M059J (cell line): ENCODE measurements at places on chromosomes 1 and 21. TPM values are rescaled to one million over a fixed set of nuclear protein-coding genes. Genes with fewer than 3 reads are reported as not detected.

GUCA2B gene
- not detected in 2 replicates for total RNA-seq

SPRR1A gene
- not detected in 2 replicates for total RNA-seq

ANGPTL3 gene
- total RNA-seq = not detected in 2 replicates

TRAPPC10 gene
- 18.4 and 33.1 TPM in 2 replicates for total RNA-seq

MMEL1 gene
- not detected in 2 replicates for total RNA-seq

TSPEAR gene
- not detected in 2 replicates for total RNA-seq

ENAH gene
- 69.5 and 71.7 TPM in 2 replicates for total RNA-seq

ALX3 gene
- total RNA-seq = not detected in 2 replicates

TCHHL1 gene
- total RNA-seq = not detected in 2 replicates

KRTAP10-2 gene
- not detected in 2 replicates for total RNA-seq
